Activated CD4-positive, alpha-beta T cell treated with anti-CD3 and anti-CD28 coated beads, Interleukin-2, Interleukin-4, amounts not matched to agents 100 ng/mL and 50 ng/mL, durations not matched to agents 16 hours and 8 hours (primary cell): ENCODE measurements at places on chromosomes 13 and 19.

- DNase-seq, result peak; percentile 21
Observed at GRCh38 chr19:7505682-7506384, 10.1 kb upstream of the ZNF358 start.

GRCh38 chr13:23628765-23629565 lies 58.8 kb downstream of the TNFRSF19 start:
- DNase-seq, result no peak

GRCh38 chr19:10514211-10515145 lies 2.8 kb downstream of the S1PR5 start:
- no peak for DNase-seq

GRCh38 chr13:25179832-25180774 lies 8.0 kb upstream of the AMER2 start:
- no peak for DNase-seq

GRCh38 chr13:95650696-95651095 lies 6.2 kb upstream of the DZIP1 start:
- no peak for DNase-seq

GRCh38 chr13:96553796-96554195 lies 440.5 kb downstream of the OXGR1 start:
- no peak for DNase-seq

DNA sequence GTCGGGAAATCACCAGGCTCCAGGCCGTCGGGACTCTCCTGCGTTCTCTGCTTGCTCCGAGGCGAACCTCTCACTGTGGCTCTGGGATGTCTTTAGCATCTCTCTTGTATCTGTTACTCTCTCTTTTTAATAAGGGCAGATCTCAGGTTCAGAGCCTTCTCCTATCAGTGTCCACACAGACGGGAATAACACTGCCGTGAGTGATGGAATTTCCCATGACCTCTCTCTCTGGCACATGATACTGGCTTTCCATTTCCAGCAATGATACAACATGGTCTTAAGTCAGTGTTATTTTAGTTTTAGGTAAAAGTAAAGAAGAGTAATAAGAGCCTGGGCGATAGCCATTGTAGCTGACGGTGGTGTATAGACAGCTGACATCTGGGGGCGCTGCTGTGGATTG lies 9.3 kb downstream of the ZNF444 start:
- DNase-seq, result no peak

GRCh38 chr13:95471960-95472359 lies 80.6 kb upstream of the CLDN10 start:
- peak; percentile 9 for DNase-seq

DNA sequence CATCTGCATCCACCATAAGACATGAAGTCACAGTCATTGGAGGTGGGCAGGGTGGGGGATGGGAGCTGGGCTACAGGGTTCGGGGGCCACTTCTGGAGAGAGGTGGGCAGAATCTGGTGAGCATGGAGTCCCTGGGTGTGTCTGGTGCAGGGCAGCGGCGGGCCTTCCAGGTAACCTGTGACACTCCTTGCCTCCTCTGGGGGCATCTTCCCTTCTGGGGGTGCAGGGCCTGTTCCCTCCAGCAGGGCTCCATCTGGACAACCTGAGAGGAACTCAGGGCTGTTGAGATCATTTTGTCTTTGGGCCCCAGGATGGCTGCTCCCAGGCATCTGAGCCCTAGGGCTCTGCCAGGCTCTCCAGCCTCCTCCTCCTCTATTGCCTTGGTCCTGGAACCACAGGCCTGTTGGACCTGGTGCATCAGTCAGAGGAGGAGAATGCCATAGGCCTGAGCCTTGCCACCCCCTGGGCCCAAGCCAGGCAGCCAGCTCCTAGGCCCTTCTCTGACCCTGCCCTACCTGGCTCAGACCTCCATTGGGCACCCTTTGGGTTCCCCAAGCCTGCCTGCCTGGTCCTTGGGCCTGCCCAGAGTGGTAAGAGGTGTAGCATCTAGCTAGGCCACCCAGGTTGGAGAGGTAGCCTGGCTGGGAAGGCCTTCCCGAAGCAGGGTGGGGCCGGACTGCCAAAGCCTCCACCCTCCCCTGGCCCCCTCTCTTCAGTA lies 13.4 kb downstream of the LYL1 start:
- DNase-seq, result no peak

DNA sequence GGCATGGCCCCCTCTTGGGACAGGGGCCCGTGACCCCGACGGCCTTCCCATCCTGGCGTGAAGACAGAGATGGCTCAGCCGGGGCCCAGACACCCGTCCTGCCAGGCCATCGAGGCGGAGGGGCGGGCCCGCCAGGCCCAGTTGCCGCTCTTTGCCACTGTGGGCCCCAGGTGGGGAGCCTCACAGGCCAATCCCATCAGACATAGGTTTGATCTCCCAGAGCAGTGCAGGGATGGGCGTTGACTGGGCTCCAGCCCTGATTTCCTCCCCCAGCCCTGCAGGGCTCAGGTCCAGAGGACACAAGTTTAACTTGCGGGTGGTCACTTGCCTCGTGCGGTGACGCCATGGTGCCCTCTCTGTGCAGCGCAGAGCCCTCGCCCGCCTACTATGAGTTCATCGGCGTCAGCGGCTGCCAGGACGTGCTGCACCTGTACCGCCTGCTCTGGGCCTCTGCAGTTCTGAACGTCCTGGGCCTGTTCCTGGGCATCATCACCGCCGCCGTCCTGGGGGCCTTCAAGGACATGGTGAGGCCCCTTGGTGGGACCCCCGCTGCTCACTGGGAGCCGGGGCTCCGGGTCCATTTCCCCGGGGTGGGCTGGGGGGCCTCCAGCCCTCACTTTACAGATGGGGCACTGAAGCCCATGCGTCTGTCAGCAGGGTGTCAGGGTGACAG lies 42.4 kb downstream of the TMEM255B start:
- no peak for DNase-seq

GRCh38 chr13:51339952-51340732 lies 651 bp downstream of the SERPINE3 start:
- DNase-seq, result no peak

GRCh38 chr19:15288146-15288963 lies 44.0 kb downstream of the BRD4 start:
- DNase-seq, result no peak

DNA sequence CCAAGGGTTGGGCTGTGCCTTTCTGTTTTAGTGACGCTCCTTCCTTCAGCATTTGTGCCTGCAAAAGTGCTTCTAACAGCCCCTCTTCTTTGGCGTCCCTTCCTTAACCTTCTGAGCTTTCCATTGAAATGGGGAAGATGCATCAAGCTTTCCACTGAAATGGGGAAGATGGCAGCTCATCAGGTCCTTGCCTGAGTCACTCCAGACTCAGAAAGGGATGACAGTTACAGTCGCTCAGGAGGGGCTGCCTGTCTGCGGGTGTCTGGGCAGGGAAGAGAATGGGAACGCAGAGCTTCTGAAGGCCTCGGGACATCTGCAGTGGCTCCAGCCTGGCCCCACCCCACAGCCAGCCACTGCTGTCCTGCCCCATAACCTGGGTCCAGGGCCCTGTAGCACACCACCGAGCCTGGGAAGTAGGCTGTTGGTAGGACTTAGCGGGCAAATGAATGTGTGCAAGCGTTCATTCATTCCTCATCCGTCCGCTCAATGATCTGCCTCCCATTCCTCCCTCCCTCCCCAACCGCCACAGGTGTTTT lies 9.8 kb downstream of the AP1M1 start:
- no peak for DNase-seq

GRCh38 chr19:11964496-11964857 lies 363 bp upstream of the ZNF763 start:
- DNase-seq, result no peak

GRCh38 chr19:17575871-17576757 lies 20.7 kb downstream of the COLGALT1 start:
- no peak for DNase-seq

- no peak for DNase-seq
Observed at GRCh38 chr13:101025925-101026324, 351.3 kb upstream of the TMTC4 start.

DNA sequence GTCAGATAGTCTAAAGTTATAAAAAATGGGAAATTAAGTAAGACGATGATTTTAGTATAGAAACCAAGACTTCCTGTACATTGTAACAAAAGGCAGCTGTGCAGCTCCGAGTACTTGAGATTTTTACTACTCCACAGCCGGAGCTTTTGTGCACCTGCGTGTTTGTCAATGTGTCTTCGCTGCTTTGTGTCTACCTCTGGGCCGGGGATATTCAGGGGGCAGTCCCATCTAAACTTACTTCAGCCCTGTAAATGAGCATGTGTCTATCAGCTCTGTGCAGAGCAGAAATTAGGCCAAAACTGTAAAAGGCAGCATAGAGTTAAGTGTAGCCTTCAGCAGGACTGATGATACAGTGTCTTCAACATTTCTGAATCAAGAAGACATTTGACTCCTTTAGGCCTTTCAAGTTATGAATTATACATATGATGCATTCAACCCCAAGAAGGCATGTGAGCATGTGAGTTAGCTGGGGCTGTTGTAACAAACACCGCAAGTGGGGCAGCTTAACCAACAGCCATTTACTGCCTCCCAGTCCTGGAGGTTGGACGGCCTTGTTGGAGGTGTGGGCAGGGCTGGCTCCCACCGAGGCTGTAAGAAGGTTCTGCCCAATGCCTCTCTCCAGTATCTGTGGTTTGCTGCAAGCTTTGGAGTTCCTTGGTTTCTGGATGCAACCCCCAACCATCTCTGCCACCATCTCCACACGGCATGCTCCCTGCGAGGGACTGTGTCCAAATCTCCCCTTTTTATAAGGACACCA lies 191.0 kb upstream of the IRS2 start:
- no peak for DNase-seq

- no peak for DNase-seq
Observed at GRCh38 chr13:59119475-59119874, 1044.3 kb downstream of the DIAPH3 start.

DNA sequence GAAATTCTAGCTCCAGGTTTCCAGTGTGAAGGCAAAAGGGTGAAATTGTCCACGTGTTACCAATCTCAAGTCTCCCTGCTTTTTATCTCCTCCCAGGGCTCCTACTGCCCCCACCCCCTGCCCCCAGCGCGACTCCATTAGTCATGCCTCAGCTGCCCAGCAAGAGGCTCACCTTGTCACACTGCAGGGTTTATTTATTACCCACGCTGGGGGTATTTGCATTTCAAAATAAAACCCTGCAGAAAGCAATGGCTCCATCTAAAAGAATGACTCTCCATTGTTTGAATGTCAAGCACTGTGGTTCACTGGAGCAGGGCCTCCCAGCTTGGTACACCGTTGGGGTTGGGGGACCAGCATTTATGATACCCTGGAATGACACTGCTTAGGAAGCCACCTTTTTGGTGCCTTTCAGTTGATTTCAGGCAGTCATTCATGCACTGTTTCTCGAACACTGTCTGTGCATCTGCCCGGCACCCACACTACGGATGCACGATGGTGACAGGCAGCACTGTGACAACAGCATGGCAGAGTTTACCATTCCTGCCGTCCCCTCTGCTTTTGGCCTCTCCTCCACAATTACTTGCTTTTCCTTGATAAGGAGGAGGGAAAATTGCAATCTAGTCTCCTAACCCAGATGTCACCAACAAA lies 9.9 kb upstream of the POP4 start:
- DNase-seq, result no peak

- DNase-seq, result no peak
Observed at GRCh38 chr13:59893266-59893665, 270.5 kb downstream of the DIAPH3 start.

DNA sequence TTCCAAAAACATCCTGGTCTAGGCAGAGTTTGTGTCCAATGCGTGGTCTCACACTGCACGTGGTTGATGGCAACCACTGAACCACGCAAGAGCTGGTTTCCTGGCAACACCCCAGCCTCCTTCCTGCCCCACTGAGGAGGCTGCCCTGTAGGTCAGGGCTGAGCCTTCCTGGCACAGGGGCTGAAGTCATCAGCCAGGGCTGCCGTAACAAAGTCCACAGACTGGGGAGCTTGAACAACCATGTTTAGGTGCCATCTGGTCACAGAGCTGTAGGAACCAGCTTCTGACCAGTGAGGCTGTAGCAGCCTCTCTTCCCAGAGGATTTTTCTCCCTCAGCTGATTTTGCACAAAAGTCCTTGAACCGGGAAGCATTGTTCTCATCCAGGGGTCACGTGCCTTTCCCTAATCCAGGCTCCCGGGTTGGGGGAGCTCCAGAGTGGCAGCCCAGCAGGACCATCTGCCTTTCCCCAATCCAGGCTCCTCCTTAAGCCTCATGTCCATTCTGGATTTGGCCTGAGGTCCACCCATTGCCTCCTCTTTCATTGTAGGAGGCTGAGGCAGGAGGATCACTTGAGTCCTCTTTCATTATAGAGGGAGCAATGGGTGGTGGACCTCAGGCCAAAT lies 53.9 kb downstream of the CHST8 start:
- no peak for DNase-seq

- peak; percentile 35 for DNase-seq
Observed at GRCh38 chr19:8161135-8161646, 11.8 kb upstream of the FBN3 start.

- no peak for DNase-seq
Observed at GRCh38 chr13:93368718-93369117, 142.1 kb downstream of the GPC6 start.

DNA sequence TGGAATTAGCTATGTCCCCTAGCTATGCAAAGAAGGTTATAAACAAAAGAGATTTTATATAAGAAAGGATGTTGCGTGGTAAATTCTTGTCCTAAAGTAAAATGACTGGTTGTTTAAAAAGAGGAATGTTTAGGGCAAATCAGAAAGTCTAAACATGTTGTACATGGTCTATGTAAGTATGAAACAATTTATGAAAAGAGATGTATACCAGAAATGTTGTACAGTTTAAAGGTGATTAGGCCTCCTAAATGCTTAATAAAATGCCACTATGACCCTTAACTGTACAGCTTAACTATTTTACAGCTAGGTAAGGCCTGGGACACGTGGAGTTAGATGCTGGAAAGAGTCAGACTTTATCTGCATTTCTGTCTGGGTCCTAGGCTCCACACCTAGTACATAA lies 775.9 kb upstream of the KLHL1 start:
- no peak for DNase-seq

GRCh38 chr19:19997656-19998268 lies 41.5 kb downstream of the ZNF682 start:
- peak; percentile 11 for DNase-seq

DNA sequence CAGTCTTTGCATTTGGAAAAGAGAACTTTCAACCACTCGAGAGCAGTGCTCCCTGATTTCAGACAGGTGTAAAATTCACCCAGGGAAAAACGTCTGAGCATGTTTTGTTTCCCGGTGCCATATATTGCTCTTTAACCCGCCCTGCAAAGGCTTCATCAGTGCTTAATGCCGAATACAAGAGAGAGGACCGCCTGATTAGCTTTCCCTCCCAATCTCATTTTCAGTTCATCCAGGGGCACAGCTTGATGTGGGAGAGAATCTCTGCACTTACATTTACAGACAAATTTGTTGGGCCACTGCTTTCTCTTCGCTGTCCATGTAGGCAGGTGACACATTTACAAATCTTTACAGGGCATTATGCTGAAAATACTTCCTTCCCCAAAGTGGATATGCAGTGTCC lies 499.1 kb downstream of the LIG4 start:
- DNase-seq, result no peak

DNA sequence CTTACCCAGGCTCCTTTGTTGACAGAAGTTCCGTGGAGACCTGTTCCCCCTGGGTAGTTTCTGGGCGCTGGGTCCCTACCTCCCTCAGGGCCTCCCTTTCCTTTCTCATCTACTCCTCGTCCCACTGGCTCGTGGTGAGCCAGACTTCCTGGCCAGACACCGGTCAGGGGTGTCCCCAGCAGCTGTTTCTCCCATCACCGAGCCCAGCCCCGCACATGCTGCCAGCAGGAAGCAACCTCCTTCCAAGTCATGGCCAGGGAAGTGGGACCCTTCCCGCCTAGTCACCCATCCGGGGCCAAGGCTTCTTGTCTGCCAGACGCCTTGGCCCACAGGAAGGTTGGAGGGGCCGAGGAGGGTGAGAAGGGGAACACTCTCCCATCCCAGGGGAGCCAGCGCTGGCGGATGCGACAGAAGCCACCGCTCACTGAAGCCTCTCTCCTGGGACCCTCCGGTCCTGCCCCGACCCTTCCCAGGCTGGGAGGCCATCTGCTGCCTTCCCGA lies 5.7 kb downstream of the PAK4 start:
- no peak for DNase-seq
